Chondrocyte (in vitro differentiated cells): ENCODE measurements at places on chromosomes 12 and 14. TPM values are rescaled to one million over a fixed set of nuclear protein-coding genes. Genes with fewer than 3 reads are reported as not detected.

DNA sequence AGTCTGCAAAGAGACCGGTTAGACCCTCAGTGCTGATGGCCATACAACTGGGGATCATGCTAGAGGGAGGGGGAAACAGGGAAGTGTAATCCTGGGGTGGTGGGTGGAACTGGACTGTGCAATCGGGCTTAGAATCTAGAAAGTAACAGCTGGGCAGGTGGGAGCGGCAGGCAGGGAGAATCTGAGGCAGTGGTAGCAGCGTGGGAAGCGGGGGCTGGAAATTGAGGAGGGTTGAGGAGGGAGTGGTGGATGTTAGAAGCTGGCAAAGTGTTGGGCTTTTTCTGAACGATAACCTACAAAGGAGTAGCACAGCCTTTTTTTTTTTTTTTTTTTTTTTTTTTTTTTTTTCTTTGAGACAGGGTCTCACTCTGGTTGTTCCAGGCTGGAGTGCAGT, 3.1 kb upstream of the IGFBP6 start:
- no peak for DNase-seq

TSPAN11 gene
- 0.87 to 1.9 TPM (median 0.95 TPM) in 3 replicates for total RNA-seq

DNA sequence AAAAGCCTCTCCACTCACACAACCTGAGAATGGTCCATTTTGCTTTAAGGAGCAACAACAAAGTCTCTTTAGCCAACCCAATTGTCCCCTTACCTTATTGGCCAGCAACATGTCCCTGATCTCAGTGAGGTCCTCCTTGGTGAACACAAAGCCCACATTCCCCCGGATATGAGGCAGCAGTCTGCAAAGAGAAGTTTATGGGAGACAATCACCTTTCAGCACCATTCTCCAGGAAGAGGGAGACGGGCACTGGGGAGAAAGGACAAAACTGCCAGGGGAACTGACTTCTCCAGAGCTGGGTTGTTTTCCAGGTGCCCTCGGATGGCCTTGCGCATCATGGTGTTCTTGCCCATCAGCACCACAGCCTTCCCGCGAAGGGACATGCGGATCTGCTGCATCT, 1.9 kb downstream of the RPLP0 start:
- DNase-seq = no peak

NGB gene
- not detected in 3 replicates for total RNA-seq

TCL1A gene
- not detected in 3 replicates for total RNA-seq

GRCh38 chr14:98477935-98478334, 794.1 kb downstream of the BCL11B start:
- no peak for DNase-seq

DNA sequence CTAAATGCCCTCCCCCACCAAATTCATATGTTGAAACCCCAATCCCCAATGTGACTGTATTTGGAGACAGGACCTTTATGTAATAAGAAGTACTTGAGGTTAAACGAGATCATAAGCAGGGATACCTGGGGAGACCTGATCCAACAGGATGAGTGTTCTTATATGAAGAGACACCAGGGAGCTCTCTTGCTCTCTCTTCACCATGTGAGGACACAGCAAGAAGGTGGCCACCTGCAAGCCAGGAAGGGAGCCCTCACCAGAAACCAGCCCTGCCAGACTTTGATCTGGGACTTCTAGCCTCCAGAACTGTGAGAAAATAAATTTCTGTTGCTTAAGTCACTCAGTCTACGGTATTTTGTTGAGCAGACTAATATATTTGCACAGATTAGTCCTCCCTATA, 113.6 kb downstream of the NUAK1 start:
- no peak for DNase-seq

DNA sequence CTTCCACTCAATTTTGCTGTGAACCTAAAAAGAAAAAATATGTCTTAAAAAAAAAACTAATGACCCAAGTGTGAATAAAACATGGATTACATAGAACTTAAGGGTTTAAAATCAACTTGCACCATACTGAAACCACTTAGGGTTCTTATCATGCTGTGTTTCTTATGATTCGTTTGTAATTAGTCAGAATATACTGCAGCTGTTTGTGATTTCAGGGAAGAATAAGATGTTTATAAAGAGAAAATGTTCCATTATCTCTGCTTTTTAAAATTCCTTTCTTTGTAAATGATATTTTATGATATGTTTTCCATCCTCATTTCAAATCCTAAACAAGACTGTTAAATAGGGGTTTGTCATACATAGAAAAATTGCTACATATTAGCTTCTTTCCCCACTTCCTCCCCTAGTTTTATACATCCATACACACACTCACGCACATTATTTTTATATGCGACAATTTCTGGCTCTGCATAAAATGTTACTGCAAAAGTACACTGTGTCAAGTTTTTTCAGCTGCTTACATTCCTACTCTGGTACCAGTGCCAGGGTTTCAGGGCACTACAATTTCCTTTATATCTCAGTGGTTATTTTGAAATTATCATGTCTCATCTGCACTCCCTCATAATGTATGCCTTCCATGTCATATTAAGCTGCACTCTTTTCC, 275.2 kb upstream of the GARIN6 start:
- no peak for DNase-seq

DPPA3 gene
- not detected in 3 replicates for total RNA-seq

DNA sequence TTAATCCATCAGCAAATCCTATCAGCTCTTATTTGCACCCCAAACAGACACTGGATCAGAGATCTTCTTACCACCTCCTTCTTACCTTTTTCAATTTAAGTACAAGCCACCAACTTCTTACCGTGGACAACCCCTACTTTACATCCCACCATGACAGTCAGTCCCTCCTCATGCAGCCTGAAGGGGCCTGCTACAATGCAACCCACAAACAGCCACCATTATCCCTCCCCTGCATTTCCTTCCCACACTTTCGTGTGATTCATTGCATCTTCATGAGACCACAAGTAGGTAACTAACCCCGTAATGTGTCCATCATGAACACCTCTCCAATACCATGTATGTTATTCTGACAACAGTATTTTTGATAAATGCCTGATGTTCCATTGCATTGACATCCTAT, 108.6 kb downstream of the BCL11B start:
- no peak for DNase-seq

DNA sequence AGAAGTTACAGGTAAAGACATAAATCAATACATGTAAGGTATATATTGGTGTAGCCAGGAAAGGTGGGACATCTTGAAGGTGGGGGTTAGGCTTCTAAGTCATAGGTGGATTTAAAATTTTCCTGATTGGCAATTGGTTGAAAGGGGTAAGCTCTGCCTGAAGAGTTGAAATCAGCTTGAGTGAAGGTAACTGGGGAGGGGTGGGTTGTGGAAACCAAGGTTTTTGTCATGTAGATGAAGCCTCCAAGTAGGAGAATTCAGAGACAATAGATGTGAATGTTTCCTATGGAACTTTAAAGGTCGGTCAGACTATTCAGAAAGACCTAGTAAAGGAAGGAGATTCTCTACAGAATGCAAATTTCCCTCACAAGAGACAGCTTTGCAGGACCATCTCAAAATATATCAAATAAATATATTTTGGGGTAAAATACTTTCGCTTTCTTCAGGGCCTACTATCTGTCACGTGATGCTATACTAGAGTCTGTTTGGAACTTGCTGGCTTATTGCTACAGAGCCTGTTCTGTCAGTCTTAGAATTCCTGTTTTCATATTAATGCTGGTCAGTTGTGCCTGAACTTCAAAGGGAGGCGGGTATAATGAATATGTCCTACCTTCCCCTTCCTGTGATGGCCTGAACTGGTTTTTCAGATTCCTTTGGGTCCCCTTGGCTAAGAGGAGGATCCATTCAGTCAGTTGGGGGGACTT, 20.6 kb upstream of the SPATA7 start:
- DNase-seq = no peak

- DNase-seq = no peak
These were observed 112.0 kb downstream of the DENND5B start for GRCh38 chr12:31478898-31479297.

GLS2 gene
- total RNA-seq = 0.25 to 0.54 TPM in 2 of 3 replicates, not detected in the other
